ENCODE measurements at places on chromosomes 1 and 21.

DNA sequence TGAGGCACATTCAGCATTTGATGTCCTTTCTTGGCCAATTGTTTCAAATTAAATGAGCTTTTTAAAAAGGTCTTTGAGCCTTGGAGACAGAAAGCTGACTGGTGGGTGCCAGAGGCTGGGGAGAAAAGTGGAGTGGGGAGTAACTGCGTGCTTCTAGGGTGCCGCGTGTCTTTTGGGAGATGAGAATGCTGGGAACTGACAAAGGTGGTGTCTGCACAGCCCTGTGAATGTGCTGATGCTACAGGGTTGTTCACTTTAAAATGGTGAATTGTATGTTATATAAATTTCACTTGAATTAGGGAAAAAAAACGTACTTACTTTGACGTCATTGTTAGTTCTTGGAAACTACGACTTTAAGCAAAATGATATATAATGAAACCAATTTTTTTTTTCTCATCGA, 8.1 kb upstream of the TFF1 start:
- no peak for DNase-seq

DNA sequence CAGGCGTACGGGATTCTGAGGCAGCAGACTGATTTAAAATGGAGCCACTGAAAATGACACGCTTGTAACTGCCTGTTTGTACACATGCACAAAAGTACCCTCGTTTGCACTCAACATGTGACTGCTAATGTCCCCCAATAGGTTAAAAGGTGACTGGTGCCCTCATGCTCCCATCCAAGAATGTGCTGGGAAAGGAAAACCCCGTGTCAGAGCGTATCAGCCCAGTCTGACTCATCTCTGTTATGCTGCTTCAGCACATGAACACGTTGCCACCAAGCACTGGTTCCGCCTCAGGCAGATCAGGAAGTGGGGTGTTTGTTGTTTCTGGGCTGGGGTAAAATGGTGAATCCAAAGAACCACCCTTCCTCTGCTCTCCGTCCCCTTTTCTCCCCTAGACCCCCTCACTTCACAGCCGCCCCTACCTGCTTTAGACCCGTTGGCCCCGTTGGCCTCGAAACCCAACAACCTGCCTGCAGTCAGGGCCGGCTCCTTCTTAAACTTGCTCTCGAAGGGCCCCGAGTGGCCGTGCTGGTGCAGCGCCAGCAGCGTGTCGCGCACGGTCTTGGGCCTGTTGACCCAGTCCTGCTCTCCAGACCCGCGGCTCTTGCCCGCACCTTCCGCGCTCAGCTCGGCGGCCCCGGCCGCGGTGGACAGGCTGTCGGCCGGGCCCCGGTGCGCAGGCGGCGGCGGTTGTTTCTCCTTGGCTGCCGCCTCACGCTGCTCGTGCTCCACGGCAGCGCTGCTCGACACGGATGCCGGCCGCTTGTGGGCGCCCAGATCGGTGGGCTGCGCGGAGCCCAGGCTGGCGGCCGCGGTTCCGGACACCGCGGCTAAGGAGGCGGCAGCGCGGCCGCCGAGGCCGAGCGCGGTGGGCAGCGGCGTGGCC, 1.7 kb downstream of the IRF2BP2 start:
- peak; percentile 76 for DNase-seq

DNA sequence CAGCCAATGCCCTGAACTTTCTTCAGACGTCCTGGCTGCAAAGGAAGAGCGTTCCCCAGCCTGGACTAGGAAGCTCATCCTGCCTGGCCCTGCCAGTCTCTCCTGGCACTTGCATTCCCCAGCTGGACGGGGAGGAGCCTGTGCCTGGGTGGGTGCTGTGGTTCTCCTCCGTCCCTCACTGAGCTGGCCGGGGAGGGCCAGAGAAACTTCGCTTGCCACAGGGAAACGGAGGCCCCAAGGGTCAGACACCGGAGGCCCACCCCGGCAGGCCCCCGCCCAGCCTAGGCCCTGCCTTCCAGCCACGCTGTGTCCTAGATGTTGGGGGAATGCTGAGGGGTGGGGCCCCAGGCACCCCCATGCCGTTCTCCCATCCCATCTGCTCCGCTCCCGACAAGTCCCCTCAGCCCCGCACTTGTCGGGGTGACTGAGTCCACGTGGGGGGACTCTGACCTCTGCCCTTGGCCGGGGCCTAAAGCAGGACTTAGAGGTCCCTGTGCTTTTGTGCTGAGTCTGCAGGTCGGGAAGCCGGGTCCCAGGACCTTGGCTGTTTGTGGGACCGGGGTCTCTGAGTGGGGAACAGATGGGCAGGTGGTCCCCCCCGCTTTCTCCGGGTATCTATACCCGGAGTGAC, 4.8 kb downstream of the FTCD start:
- DNase-seq = no peak

DNA sequence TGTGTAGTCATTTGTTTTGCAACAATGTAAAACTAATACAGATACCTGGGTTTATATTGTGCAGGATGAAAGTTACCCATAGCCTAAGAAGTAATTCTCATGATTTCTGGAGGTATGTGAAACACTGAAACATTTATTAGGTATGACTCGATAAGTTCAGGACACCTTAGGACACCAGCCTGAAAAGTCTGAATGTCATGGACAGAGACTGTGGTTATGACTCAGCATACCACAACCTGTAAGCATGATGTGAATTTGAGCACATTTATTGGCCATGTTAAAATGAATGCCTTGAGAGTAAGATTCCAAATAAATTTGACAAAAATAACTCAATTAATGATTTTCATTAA, 1471.7 kb upstream of the B3GALT2 start:
- no peak for DNase-seq

DNA sequence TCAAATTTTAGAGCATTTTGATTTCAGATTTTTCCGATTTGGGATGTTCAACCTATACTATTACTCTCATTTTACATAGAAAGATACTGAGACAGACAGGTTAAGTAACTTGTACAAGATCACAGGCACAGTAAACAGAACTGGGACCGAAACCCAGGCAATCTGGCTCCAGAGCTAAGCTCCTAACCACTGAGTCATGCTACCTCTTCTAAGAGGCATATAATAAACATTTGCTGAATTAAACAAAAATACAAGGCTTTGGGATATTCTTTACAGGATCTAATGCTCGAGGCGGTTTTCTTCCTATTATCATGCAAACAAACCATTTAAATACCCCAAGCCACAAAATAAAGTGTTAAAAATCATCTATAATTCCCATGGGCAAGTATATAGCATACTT, 50.3 kb downstream of the MCOLN2 start:
- no peak for DNase-seq

DNA sequence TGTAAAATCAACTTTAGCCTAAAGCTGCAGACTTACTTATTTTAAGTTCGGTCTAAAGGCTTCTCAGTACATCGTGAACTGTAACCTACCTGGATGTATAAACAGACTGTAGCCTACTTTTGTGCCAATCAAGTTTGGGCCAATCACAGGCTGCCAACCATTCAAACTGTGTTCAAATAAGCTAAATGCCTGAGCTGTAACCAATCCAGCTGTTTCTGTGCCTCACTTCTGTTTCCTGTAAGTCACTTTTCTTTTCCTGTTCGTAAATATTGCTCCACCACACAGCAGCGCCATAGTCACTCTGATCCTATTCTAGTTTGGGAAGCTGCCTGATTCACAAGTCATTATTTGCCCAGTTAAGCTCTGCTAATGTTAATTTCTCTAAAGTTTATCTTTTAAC, 37.5 kb upstream of the SLAMF9 start:
- DNase-seq = no peak

DNA sequence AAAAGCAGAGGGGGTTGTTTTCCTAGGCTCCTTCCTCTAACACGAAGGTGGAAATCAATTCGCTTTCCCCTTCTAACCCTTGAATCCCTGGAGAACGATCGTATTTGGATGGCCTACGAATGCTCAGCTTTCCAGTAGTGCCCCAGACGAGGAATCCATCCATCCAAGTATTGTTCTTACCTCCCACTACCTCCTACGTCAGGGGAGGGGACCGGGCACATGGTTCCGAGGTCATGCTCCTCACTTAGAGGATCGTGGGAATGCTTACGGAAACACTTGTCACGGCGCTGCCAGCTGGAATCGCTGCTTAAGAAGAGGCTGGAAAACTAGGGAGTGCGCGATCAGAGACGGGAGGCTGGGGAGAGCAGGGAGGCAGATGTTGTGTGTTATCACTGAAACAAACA, 47.4 kb downstream of the CAPZB start:
- no peak for DNase-seq

DNA sequence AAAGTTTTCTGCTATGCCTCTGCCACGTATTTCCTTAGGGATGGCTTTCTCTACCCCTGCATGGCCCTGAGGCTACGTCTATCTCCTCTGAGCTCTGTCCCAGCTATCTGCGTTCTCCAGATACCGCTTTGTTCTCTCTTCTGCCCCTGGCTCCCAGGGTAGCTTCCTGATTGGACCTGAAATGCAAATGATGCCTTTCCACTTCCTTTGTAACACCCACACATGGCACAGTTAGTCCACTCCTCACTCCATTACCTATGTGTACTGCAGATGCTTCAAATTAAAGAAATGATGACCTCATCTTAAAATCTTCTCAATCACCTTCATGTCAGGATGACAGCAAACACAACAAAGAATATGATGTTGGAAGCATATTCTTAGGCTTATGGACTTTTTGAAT, 138.6 kb upstream of the POGK start:
- no peak for DNase-seq

DNA sequence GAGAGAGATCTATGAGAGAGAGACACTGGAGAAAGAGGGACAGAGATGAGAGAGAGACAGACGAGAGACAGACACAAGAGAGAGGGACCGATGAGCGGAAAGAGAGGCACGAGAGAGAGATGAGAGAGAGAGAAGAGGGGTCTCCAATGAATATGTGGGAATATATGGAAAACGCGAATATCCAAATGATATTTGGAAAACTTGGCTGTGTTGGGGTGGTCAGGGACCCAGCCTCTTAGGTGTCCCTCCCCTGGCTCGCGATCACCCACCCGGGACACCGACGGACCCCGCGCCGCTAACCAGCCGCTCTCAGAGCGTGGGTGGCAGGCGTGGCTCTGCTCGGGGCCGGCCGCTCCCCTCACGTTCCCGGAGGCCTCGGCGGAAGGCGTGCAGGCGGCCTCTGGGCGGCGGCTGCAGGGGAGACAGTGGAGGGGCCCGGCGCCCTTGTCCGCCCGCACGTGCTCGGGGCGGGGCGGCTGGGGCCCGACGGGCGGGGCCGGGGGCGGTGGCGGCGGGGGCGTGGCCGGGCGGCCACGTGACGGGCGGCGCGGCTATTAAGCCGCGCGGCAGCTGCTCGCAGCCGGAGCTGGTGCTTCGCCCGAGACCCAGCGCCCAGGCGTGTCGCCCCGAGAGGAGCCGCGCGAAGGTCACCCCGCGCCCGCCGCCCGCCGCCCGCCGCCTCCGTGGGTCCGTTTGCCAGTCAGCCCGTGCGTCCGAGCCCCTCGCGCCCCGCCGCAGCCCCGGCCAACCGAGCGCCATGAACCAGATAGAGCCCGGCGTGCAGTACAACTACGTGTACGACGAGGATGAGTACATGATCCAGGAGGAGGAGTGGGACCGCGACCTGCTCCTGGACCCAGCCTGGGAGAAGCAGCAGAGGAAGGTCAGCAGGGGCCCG, at the start of gene ACTN2:
Gene ACTN2, plus strand, starts transcription at position 583 of the 898 bp plus-strand sequence. Its CDS starts 175 bp downstream, at position 758.
- DNase-seq = peak; percentile 69

DNA sequence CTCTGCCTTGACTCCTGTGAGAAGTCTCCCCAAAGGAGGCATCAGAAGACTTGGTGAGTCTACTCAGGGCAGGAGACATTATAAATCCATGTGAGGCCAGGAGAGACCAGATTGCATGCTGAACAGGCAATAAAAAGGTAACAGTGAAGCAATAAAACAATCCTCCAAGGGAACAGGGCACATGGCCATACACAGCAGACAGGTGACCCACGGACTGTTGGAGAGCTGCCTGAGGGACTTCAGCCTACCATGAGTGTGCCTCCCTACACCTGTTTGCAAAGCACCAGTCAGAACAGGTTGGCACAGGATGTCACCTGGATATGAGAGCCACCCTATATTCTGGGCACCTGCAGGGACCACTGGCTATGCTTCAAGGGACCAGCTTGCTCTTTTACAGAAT, 67.6 kb downstream of the MAB21L3 start:
- no peak for DNase-seq

DNA sequence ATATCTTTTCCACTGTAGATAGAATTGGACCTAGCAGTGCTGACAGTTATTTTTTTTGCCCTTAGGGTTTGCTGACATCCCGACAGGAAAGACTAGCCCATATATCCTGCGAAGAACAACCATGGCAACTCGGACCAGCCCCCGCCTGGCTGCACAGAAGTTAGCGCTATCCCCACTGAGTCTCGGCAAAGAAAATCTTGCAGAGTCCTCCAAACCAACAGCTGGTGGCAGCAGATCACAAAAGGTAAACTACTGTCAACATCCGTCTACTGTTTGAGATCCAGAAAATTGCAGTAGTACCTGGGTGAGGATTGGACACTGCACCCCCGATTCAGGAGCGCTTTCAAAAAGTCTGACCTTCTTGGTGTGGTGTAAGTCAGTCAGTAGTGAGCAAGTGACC, 55.8 kb downstream of the CENPF start:
- no peak for DNase-seq

- peak; percentile 53 for DNase-seq
Observed at GRCh38 chr1:62841587-62842169, 57.7 kb downstream of the ATG4C start.

GRCh38 chr1:6536291-6536690, 18.0 kb downstream of the NOL9 start:
- DNase-seq = no peak

GRCh38 chr1:91741301-91741700, 144.7 kb downstream of the TGFBR3 start:
- no peak for DNase-seq

DNA sequence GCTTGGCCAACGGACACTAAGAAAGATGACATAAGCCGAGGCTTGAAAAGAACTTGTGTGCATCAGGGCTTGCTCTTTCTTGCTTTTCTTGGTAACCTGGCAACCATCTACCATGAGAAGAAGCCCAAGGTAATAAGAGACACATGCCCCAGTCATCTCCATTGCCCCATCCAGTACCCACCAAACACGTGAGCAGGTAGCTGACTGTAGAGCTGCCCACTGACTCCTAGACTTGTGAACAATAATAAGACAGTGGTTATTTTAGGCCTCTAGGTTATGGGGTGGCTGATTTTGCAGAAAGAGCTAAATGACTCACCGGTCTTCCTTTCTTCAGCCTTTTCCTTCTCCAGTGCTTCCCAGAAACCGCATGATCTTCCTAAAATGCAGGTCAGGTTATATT, 105.0 kb upstream of the JUN start:
- no peak for DNase-seq

DNA sequence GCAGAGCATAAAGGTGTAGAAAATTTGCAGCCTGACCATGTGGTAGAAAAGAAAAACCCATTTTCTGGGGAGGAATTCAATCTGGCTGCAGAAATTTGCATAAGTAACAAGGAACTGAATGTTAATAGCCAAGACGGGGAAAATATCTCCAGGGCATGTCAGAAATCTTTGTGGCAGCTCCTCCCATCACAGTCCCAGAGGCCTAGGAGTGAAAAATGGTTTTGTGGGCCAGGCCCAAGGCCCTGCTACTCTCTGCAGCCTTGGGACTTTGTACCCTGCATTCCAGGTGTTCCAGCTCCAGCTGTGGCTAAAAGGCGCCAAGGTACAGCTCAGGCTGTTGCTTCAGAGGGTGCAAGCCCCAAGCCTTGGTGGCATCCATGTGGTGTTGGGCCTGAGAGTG, 152.9 kb downstream of the PATJ start:
- no peak for DNase-seq

GRCh38 chr1:228668553-228669241, 66.6 kb upstream of the RHOU start:
- peak; percentile 72 for DNase-seq
